NCI-H2171 (cell line): ENCODE measurements at places on chromosomes 1 and 21.

DNA sequence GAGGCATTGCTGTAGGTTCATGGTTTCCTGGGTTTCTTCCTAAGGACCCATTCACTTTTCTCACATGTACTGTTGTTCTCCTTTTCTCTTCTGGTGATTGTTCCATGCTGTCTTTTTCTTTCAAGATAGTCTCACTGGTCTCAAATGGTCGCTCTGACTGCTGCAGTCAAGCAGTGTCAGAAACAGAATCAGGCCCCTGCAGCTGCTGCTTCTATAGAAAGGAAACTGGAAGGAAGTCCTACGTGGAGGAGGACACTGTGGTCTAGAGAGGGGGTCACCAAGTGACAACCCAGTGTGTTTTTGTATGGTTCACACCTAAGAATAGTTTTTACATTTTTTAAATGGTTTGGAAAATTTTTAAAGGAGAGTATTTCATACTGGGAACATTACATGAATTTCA lies 2.4 kb downstream of the NECAP2 start:
- no peak for DNase-seq

- no peak for DNase-seq
Observed at GRCh38 chr21:39852726-39853500, 14.3 kb upstream of the PCP4 start.

GRCh38 chr1:65971547-65971946 lies 178.9 kb downstream of the PDE4B start:
- DNase-seq: no peak

- DNase-seq: no peak
Observed at GRCh38 chr1:221335161-221336101, 406.5 kb downstream of the DUSP10 start.

- no peak for DNase-seq
Observed at GRCh38 chr1:41874903-41875411, 43.8 kb downstream of the HIVEP3 start.

DNA sequence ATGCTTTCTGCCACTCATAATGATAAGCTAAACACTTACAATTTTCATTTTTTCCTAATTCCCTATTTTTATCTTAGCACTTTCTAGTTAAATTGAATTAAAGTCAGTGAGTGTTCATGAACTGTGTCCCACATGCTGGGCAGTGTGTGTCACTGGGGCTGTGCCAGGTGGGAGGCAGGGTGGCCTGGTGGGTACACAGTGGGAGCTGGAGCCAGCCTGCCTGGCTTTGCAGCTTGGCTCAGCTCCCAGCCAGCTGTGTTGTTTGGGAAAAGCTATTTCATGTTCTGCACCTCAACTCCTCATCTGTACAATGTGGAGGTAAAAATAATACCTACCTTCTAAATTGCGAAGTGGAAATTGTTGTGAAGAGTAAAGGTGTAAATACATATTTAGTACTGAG lies 238.4 kb downstream of the PLA2G4A start:
- DNase-seq: peak; percentile 77
